ENCODE measurements at places on chromosomes 16 and 17.

DNA sequence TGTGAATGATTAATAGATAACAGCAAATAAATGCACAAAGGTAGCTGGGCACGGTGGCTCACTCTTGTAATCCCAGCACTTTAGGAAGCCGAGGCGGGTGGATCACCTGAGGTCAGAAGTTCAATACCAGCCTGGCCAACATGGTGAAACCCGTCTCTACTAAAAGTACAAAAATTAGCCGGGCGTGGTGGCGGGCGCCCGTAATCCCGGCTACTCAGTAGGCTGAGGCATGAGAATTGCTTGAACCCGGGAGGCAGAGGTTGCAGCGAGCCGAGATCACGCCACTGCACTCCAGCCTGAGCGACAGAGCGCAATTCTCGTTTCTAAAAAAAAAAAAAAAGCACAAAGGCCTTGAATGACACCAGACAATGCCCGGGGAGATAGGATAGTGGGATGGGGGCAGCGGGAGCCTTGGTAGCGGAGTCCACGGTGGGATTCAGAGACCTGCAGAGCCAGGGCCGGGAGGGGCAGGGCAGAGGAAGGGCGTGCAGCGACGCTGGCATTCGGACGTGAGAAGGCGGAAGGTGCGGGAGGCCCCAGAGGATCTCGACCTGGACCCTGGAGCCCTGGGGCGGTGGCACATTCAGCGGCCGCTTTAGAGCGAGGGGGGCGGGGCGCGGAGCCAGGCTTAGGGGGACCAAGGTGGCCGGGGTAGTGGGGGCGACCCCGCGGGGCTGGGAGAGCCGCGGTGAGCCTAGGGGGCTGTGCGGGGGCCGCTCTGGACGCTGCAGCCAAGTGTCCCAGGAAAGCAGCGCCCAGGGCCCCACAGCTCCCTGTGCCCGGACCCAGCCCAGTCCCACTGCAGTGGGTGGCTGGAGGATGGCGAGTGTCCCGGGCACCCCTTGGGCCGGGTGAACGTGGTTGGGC, 999 bp upstream of the FLYWCH2 start:
- DNase-seq: peak; percentile 82

GRCh38 chr17:65198653-65199382, 61.6 kb downstream of the RGS9 start:
- no peak for DNase-seq

GRCh38 chr16:49474741-49475140, 101.1 kb downstream of the C16orf78 start:
- no peak for DNase-seq

GRCh38 chr16:75294773-75295459, 43.5 kb upstream of the BCAR1 start:
- no peak for DNase-seq

DNA sequence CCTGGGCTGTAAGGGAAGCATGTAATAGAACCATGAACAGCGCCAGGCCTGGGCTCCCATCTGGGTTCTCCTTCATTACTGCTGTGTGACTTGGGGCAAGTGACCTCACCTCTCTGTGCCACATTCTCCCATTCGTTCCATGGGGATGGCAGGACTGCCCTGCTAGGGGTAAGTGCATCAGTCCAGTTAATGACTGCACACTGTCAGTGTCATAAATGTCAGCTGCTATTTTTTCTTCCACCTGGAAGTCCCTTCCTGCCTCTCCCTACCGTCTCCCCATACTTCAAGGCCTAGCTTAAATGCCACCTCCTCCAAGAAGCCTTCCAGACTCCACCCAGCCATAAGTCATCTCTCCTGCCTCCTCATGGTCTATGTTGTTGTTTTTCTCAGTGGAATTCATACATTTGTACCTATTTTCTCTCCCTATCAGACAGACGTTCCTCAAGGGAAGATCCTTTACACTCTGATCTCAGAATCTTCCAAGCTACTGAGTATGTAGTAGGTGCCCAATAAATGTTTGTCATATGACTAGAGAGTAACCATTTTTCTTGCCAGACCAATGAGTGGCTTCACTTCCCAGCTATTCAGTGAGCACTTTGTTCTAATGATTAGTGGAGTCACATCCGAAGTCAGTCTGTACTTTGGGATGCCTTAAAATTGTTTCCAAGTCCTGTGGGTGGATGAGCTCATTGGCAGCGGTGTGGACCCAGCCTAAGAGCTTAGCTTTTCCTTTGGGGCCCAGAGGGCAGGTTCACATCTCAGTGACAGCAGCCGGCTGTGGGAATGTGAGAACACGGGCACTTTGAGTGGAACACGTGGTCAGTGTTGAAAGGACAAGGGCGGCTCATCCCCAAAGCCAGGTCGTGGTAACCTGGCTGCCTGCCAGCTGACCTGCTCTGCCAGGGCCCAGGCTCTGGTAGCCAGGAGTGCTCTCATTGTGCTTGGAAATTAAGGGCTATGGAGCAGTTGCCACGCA, 147.5 kb upstream of the GSE1 start:
- DNase-seq: peak; percentile 70

DNA sequence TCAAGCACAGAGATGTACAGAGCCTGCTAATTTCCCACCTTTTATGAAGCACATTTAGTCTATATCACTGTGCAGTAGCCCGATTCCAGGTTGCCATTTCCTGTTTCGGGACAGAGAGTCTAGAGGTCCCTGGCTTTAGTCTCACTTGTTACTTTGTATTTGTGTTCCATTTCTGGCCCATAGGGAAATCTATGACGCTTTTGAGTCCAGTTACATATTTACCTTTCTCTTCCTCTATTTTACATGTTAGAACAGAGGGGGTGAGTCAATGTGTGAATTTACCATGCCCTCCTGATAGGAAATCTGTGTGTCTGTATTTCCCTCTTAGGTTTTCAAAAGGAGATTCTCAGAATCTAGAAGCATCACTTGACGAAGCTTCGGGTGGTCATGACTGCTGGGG, 227.1 kb upstream of the ZFHX3 start:
- no peak for DNase-seq

DNA sequence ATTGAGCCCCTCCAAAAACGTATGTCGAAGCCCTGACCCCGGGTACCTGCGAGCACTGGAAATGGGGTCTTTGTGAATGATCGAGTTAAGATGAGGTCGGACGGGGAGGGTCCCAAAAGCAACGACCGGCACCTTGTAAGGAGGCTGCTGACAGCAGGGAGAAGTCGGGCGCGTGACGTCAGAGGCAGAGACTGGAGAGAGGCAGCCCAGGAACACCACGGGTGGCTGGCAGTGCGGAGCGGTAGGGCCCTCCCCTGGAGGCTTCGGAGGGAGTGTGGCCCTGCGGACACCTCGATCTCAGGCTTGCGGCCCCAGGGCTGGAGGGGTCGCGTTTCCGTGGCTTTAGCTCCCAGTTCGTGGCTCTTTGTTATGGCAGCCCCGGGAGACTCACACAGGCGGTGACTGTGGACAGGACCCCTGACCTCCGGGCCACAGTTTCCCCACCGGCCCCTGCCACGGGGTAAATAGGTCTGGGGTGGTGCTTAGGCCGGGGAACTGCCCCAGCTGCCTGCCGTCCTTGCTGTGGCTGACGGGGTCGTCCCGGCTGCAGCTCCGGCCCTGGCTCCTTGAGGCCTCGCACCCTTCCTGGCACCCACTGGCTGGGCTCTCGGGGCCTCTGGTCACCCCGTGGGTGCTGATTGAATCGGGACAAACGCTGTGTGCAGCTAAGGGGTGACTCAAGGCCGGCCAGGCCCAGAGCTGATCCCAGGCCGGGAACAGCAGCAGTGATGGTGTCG, 10.6 kb upstream of the SSTR5 start:
- no peak for DNase-seq

DNA sequence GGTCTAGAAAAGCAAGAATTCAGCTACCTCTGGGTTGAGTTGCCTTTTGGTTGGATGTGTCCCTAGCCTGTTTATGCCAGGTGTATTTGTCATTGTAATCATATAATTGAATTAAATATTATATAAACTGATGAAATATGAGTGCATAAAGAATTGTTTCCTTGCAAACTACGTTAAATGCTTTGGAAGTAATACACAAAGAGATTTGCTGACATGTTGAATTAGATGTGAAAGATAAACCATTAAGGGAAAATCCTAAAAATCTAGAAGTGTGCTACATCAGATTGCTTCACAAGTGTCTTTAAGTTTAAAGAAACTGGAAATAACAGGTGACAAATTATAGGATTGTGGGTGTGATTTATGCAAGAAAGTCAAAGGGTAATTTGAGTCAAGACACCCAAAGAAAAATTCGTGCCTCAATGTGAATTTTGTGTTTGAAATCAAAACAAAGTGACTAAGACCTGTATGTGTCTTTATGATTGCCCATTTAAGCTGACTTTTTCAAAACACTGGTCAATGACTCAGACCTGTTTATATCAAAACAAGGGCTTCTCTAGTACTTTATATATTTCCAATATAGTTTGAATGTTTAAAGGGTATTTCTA, 5.1 kb upstream of the PYY start:
- DNase-seq: no peak

- no peak for DNase-seq
Measured at GRCh38 chr17:74938194-74938950, 2.7 kb downstream of the OTOP3 start.

GRCh38 chr17:54435966-54436365, 464.7 kb upstream of the TOM1L1 start:
- DNase-seq: no peak

- no peak for DNase-seq
Measured at GRCh38 chr16:53839150-53839549, 135.2 kb downstream of the FTO start.

DNA sequence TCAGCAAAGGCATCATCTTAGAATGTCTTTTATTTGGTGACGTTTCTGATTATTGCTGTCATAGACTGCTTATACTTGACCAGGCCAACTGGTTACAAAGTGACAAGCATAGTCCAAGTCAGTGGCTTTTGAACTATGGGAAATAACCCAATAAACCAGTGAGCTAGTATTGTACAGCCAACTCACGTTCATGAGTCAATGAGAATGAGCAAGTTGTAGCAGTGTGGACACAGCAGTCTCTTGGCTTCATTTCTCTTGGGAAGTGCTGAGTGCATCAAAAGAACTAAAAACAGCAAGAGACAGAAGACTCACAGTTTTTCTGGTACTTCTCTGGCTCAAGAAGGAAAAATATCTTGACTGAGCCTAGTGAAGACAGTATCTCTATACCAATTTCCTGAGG, 36.9 kb upstream of the CRISPLD2 start:
- no peak for DNase-seq

DNA sequence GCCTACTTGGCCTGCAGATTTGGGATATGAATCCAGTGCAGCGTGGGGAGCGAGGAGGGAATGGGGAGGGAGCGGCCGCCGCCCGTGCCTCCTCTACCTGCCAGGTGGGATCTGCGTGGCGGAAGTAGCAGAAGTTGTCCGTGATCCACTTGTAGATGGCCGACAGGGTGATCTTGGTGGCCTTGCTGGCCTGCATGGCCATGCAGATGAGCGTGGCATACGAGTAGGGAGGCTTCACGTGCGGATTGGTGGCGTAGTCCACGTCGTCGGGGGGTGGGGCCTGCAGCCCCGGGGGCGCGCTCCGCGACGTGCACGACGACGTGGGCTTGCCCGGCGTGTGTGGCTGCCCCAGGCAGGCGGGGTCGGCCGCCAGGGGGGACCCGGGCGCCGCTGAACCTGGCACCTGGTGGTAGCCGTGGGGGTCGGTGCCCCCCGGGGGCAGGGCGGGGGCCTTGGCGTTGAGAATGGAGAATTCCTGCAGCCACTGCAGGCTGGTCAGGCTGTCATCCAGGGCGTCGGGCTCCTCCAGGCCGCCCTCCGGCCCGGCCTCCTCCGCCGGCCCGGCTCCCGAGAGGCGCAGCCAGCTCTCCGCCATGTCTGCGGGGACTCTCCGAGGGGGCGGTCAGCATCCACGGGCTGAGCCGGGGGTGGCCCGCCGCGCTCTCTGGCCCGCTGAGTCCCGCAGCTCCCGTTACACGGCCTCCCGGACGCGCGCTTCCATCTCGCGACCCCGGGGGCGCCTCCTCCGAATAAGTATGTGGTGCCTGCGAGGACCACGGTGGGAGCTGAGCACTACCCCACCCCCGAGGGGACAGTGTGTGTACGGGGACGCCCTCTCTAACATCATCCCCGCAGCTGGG, 1.0 kb downstream of the FOXJ1 start:
- DNase-seq: peak; percentile 64

DNA sequence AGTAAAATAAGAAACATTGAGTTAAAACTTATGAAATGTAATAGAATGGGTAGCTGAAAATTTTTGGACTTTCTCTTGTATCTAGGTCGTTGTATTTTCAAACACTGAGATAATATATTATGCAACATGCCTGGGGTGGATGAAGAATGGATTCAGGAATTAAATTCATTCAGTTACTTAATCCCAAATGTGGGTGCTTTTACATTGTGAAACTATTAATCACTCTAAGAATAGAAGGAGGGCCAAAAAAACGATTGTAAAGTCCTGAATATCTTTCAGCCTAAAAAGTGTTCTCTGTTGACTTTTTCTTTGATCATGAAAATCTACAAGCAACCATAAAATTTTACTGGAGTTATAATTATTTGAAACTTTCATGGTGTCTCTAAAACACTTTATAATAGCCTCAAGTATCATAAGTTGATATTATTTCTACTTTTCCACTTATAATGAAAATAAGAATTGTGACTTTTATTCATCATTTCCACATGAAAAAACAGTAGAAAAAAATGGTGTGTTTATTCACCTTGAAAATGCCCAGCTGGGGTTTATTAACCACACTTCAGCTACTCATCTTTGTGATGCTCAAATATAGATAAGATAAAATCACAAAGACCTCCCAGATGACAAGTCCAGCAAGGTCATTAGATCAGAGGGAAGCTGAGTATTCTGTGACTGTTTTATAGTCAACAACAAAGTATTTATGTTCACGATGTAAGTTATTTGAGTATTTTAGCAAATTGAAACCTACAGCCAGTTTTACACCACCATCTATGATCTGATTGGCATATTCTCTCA, 619.9 kb upstream of the SOX9 start:
- DNase-seq: no peak

DNA sequence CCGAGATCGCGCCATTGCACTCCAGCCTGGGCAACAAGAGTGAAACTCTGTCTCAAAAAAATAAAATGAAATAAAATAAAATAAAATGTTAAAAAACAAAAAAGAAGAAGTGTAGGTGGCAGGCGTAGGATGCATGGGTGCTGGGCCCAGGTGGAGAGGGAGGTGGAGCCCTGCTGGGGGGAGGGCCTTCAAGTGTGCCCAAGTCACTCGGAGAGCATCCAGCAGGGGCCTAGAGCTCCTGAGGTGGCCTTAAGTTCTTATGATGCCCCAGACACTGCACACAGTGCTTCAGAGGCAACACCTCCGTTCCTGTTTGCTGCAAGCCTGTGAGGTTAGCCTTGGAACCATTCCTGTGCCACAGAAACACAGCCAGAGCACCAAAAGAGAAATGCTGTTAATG, 23.2 kb downstream of the IL4R start:
- DNase-seq: no peak

- no peak for DNase-seq
Measured at GRCh38 chr16:65409510-65409909, 287.6 kb upstream of the CDH11 start.

- DNase-seq: no peak
Measured at GRCh38 chr17:64107500-64108236, 22.3 kb downstream of the ERN1 start.

GRCh38 chr16:68117884-68118283, 32.7 kb downstream of the NFATC3 start:
- no peak for DNase-seq

DNA sequence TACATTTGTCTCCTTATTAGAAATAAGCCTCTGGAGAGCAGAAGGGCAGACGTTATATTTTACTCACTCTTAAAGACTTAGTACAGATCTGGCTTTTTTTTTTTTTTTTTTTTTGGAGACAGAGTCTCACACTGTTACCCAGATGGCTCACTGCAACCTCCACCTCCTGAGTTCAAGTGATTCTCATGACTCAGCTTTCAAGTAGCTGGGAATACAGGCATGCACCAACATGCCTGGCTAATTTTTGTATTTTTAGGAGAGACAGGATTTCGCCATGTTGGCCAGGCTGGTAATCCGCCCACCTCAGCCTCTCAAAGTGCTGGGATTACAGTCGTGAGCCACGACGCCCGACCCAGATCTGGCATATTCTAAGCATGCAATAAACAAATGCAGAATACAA, 36.4 kb upstream of the TMEM97 start:
- no peak for DNase-seq
